ENCODE measurements at places on chromosomes 3 and 15.
A peak's percentile ranks its signal among the peaks of the same experiment; 100 is the strongest.

DNA sequence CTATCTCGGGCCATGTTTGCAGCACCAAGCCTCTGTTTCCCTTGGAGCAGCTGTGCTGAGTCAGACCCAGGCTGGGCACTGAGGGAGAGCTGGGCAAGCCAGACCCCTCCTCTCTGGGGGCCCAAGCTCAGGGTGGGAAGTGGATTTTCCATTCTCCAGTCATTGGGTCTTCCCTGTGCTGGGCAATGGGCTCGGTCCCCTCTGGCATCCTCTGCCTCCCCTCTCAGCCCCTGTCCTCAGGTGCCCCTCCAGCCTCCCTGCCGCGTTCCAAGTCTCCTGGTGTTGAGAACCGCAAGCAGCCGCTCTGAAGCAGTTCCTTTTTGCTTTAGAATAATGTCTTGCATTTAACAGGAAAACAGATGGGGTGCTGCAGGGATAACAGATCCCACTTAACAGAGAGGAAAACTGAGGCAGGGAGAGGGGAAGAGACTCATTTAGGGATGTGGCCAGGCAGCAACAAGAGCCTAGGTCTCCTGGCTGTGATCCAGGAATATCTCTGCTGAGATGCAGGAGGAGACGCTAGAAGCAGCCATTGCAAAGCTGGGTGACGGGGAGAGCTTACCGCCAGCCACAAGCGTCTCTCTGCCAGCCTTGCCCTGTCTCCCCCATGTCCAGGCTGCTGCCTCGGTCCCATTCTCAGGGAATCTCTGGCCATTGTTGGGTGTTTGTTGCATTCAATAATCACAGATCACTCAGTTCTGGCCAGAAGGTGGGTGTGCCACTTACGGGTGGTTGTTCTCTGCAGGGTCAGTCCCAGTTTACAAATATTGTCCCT, 1.2 kb downstream of the RHO start:
- DNase-seq, result no peak

- no peak for DNase-seq
Observed at GRCh38 chr3:38245930-38246329, 19.7 kb upstream of the SLC22A13 start.

GRCh38 chr15:94638183-94638582, 406.8 kb downstream of the MCTP2 start:
- no peak for DNase-seq

DNA sequence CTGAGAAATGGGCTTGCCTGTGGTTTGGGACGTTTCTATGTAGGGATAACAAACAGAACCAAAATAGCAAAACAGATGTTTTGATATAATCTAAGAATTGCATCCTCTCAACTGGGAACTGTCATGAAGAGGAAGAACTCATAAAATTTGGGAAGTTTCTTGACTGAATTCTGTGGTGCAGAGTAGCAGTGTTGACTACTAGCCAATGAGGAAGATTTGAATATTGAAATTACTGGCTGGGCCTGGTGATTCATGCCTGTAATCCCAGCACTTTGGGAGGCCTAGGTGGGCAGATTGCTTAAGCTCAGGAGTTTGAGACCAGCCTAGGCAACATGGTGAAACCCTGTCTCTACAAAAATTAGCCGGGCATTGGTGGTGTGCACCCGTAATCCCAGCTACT, 42.2 kb downstream of the ZNF609 start:
- no peak for DNase-seq

- peak; percentile 0 for DNase-seq
Observed at GRCh38 chr3:116770815-116771450, 61.4 kb downstream of the TUSC7 start.

- DNase-seq, result no peak
Observed at GRCh38 chr3:11711876-11712275, 68.2 kb upstream of the VGLL4 start.

- no peak for DNase-seq
Observed at GRCh38 chr3:168250415-168250861, 154.7 kb upstream of the GOLIM4 start.

DNA sequence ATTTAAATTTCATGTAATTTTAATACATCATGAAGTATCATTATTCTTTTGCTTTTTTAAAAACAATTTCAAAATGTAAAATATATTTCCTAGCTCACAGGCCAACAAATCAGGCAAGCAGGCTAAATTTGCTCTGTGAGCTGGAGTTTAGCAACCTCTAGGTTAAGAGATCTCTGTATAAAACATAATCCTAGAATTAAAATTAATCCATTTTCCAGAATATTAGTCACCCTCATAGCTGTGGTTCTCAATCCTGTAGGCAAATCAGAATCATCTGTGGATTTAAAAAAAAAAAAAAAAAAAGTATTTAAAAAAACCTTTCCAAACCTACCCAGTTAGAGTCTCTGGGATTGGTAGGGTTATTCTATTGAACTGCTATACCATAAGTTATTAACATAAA, 209.7 kb downstream of the MINAR1 start:
- no peak for DNase-seq

DNA sequence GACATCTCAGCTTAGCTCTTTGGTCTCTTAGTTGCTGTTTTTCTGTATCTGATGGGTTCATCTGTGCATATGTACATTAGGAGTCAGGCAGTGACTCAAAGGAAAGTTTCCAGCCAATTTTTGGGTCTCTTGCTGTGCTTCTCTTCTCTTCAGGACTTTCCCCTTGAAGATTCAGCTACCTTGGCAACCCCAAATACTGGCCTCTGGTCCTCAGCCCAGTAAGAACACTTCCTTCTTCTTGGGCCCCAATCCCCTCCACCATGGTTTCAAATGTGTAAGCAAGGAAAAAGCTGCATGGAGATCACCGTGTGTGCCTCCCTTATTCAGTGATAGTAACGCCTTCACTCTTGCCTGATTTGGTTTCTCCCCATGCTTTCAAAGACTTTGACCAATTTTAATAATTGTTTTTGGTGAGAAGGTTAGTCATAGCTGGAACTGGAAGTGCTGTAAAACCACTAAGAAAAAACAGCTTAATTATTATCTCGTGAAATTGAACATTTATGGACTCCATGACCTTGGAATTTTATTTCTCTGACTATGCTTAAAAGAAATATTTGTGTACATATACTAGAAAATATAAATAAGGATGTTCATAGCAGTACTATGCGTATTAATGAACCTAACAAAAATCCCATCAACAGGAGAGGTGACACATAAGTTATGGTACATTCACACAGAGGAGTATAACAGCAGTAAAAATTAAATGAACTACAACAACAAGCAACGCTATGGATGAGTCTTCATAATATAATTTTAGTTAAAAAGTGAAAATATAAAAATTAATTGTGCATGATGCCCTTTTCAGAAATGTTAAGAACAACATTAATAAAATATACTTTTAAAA, 125.3 kb upstream of the BCL6 start:
- DNase-seq, result no peak

DNA sequence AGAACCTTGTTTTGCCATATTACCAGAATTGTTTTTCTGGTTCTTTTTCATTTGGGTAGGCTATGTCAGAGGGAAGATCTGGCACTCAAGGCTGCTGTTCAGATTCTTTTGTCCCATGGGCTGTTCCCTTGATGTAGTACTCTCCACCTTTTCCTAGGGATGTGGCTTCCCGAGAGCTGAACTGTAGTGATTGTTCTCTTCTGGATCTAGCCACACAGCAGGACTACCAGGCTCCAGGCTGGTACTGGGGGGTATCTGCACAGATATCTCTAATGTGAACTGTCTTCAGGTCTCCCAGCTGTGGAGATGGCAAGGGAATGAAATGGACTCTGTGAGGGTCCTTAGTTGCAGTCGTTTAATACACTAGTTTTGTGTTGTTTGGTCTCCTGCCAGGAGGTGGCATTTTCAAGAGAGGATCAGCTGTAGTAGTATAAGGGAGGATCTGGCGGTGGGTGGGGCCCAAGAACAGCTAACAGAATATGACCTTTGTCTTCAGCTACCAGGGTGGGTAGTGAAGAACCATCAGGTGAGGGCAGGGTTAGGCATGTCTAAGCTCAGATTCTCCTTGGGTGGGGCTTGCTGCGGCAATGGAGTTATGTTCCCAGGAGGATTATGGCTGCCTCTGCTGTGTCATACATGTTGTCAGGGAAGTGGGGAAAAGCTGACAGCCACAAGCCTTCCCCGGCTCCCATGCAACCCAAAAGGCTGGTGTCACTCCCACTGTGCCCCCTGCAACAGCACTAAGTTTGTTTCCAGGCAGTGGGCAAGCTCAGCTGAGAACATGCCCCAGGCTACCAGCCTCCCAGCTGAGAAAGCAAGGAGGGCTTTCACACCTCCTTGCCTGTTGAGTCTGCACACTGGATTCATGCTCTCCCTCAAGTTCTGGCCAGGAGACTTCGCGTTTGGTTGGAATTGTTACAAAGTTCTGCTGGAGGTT, 252.5 kb downstream of the ISL2 start:
- DNase-seq, result no peak

All from stimulated activated CD4-positive, alpha-beta T cell treated with anti-CD3 and anti-CD28 coated beads, Interleukin-4, amount 100 ng/mL, for 4 hours (primary cell).